ENCODE measurements at places on chromosomes 5 and 9. TPM values are rescaled to one million over a fixed set of nuclear protein-coding genes. Genes with fewer than 3 reads are reported as not detected.

DNA sequence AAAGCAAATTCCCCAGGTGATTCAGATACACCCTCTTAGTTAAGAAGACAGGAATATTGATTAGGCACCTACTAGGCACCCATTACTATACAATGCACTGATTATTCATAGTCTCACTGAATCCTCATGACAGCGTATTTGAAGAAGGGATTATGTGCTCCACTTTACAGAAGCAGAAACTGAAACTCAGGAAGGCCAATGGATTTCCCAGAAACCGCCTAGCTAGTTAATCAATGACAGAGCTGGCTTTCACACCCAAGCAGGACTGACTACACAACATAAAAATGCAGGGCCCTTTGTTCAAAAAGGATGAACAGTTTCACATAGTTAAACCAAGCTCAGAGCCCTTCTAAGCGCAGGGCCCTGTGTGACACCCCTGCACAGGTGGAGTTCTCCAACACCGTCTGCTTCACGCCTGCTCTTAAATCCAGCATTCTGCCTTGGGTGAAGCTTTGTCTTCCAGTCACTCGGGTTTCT is 117.3 kb downstream of the TTLL11 start:
- no peak for DNase-seq

- peak; percentile 72 for DNase-seq
Measured at GRCh38 chr9:82797534-82797933, 265.4 kb downstream of the RASEF start.

Gene SLC25A2
- total RNA-seq: not detected

DNA sequence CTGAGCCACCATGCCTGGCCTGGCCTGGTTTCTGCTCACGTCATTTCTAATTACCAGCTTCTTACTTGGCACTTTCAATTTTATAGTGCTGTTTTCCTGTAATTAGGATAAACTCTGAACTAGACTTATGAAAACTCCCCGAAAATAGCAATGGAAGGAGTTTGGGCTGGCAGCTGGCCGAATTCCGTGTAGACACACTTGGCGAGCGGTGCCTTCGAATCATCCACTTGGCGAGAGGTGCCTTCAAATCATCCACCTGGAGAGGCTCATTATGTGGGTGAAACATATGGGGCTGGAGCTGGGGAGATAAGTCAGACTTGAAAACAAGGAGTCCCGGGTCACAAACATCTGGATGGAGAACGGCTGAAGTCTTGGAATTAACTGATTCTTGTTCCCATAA is 203.7 kb downstream of the ROR2 start:
- no peak for DNase-seq

Gene TBCA
- 122 TPM for total RNA-seq

Gene CER1
- total RNA-seq: not detected

All from Right ventricle myocardium inferior (tissue), 1 donor.